ENCODE measurements at places on chromosomes 7 and 10.

GRCh38 chr10:95756041-95756761 is at the start of gene ENTPD1:
Gene ENTPD1 (plus strand): TSS chr10:95756163. CDS start chr10:95756240, 77 bp downstream.
- no peak for DNase-seq

DNA sequence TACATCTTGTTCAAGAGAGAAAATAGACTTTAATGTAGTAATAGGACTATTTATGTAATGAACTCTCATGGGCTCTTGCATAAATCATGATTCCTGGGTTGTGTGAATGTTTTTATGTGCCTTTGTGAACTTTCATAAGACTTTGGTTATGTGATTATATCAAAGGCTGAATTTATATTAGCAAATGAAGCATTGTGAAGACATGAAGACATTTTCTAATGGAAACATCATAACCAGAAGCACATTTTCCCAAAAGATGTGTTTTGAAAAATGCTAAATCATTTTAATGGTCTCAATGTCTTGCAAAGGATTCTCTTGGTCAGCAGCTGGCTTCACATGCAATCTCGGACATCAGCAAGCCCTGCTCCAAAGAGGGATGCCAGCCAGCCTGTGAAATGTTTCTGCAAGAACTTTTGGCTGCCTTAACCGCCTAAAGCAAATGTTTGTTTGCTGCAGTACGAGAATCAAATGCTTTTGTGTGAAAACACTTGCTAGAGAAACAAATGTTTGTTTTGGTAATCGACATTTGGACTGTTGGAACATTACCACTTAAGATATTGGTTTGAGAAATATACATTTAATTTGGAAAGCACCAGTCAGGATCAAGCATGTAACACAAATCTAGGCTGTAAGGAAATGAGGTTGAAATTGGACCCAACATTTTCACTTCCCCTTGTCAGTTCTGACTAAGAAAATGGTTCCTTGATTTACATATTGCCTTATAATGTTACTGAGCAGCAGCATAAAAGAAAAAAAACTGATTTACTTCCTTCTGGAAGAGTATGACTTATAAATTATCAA is 102.1 kb downstream of the RTKN2 start:
- peak; percentile 86 for DNase-seq

DNA sequence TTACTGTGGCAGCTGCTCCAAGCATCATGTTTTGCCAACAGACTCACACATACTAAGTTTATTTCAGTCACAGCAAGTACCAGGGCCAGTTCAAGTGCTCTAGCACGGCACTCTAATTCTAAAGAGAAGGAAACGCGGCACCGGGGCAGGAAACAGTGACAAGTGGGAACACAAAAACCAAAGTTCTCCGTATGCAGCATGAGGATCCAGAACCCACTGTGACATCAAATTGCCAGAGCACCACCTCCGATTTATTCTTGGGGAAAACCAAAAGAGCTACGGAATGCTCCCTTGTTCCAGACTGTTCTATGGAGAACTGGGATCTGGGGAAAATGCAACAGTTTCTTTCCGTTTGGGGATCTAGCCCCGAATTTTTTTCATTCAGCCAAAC is 448 bp upstream of the PTER start:
- DNase-seq: no peak

- no peak for DNase-seq
These were observed 468.8 kb upstream of the MGMT start for GRCh38 chr10:128998101-128998805.

Measured in fibroblast of skin of left quadriceps (primary cell).